Activated CD8-positive, alpha-beta memory T cell treated with anti-CD3 and anti-CD28 coated beads for 4 hours (primary cell): ENCODE measurements at places on chromosomes 5 and 9.

GRCh38 chr5:109479260-109479860 is 69.6 kb upstream of the PJA2 start:
- no peak for DNase-seq

- no peak for DNase-seq
These were observed 30.5 kb downstream of the ZNF618 start for GRCh38 chr9:113906411-113907110.

GRCh38 chr5:152046361-152046760 is 121.7 kb upstream of the GLRA1 start:
- no peak for DNase-seq

DNA sequence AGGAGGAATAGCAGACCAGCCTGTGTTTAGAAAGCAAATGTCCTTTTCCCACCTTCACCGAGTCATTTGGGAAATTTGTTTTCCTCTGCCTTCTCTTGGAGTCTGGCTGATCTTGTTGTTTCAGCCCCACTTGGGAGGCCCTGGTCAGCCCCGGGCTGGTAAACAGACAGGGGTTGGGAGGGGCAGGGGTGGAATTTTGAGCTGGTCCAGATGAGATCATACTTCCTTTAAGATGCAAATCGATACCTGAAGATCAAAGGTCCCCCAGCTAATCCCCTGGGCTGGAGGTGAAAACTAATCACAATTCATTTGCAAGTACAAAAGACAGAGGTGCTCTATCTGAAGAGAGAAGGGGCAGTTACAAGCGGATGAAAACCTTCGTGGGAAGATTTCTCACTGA is 118.4 kb downstream of the PAPPA start:
- no peak for DNase-seq

DNA sequence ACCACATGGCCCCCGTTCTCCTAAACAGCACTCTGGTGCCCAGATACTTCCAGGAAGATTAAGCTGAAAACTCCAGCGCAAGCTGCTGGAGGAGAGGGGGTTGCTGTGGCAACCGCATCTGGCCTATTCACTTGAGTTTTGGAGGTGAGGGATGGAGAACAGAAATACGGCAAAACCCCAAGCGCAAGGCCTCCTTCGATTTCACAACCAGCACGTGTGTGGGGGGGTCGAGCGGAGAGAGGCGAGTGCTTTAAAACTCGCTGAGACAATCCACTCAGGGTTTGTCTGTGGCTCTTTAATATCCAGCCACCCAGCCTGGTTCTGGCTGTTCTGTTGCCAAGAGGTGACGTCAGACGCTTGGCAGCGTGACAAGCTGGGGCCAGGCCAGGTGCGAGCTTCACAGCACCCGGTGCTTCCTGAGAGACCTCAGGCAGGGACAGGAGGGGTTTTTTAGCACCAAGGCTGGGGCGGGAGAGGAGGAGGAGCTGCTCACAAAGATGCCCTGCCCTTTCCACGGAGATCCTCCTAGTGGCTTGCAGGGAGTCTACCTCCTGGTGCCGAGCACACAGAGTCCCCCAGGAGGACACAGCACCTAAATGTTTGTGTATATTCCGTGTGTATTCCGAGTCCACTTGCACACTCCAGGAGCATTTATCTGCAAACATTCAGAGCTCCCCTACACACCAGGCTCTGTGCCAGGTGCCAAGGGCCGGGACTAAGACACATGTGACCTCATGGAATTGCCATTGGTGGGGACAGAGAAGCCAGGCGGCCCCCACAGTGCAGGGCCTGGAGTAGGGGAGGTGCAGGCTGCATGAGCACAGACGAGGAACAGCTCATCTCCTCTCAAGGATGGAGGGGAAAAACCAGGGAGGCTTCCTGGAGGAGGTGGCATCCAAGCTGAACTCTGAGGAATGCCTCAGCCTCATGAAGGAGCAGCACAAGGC is 194.6 kb downstream of the OLFM1 start:
- DNase-seq = no peak

DNA sequence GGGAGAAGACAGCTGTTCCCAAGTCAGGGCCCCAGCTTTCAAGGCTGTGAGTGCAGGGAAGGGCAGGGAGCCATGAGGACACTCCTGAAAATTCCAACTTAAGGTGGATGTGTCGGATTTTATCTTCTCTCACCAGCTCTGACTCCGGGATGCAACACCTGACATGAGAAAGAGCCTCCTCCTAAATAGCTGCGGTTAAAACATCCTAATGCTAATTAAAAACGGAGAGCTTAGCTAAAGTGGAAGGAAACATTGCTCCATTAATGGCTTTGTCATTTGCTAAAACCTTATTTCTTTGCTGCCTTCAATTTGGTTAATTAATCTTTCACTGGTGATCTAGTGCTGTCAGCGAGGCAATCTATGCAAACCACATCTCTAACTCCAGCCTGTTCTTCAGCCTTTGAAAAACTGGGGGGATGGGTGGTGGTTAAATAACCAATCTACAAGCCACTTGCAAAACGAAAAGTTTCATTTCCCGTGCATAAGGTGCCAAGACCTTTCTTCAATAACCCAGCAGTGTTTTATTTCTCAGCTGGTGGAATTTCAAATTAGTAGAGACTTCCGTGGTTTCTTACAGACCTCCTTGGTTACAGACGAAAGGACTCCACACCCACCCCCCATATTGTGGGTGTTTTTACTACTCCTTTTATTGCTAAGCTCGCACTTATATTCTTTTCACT is 379.6 kb downstream of the MLLT3 start:
- no peak for DNase-seq

GRCh38 chr5:171899792-171900191 is 106.6 kb downstream of the FBXW11 start:
- no peak for DNase-seq

GRCh38 chr5:133459474-133460160 is 152.7 kb downstream of the FSTL4 start:
- DNase-seq = no peak

DNA sequence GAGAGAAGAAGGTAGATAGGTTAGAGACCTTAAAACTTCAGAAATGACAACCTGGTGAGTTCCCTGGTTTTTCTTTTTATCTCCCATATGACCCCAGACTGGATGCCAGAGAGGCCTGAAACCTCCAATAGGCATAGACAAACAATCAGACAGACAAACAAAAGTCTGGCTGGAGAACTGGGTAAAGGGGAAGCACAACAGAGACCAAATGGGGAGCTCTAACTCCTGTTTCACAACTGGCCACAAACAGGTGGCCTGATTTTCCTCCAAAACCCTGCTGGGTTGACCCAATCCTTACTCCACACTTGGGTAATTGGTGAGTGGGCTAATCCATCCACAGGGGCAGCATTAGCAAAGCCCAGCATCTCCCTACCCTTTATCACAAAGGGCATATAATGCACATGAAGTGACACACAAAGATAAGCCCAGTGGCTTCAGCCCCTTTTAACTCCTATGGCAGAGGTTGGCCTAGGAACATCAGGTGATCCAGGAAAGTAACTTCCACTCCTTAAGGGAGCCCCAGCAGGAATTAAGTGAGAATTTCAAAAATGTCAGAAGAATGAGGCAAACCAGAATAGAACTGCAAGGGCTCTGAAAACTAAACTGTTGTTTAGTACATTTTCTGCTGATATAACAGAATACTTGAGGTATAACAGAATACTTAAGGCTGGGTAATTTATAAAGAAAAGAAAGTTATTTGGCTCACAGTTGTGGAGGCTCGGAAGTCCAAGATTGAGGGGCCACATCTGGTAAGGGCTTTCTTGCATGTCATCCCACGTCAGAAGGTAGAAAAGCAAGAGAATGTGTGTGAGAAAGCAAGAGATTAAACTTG is 60.9 kb upstream of the ROR2 start:
- DNase-seq = no peak

GRCh38 chr5:5423586-5423985 is 1.1 kb downstream of the ICE1 start:
- DNase-seq = no peak

GRCh38 chr5:176986280-176986679 is 20.3 kb downstream of the UIMC1 start:
- DNase-seq = no peak

- no peak for DNase-seq
These were observed 585.0 kb downstream of the KIF4B start for GRCh38 chr5:155598552-155598951.

GRCh38 chr9:105118636-105119035 is 125.8 kb upstream of the SLC44A1 start:
- no peak for DNase-seq

GRCh38 chr9:104882566-104882965 is 45.4 kb downstream of the ABCA1 start:
- no peak for DNase-seq

- DNase-seq = no peak
These were observed 434.7 kb upstream of the ZNF608 start for GRCh38 chr5:125181159-125181558.

GRCh38 chr9:129258124-129258822 is 80.2 kb upstream of the IER5L start:
- DNase-seq = peak; percentile 86

- DNase-seq = no peak
These were observed 60.5 kb downstream of the ACER2 start for GRCh38 chr9:19469271-19469670.

DNA sequence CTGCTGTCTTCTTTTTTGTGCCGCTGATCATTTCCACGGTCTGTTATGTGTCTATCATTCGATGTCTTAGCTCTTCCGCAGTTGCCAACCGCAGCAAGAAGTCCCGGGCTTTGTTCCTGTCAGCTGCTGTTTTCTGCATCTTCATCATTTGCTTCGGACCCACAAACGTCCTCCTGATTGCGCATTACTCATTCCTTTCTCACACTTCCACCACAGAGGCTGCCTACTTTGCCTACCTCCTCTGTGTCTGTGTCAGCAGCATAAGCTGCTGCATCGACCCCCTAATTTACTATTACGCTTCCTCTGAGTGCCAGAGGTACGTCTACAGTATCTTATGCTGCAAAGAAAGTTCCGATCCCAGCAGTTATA is 17.1 kb downstream of the F2R start:
- peak; percentile 39 for DNase-seq

GRCh38 chr5:10488144-10488543 is 46.5 kb downstream of the ROPN1L start:
- DNase-seq = no peak

- no peak for DNase-seq
These were observed 1490.6 kb upstream of the CDH6 start for GRCh38 chr5:29702875-29703274.

DNA sequence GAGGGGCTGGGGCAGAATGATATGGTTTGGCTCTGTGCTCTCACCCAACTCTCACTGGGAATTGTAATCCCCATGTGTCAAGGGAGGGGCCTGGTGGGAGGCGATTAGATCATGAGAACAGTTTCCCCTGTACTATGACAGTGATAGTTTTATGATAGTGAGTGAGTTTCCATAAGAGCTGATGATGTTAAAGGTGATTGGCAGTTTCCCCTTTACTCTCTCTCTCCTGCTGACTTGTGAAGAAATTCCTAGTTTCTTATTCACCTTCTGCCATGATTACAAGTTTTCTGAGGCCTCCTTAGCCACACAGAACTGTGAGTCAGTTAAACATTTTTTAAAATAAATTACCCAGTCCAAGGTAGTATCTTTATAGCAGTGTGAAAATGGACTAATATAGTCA is 120.4 kb upstream of the CDH9 start:
- DNase-seq = no peak

DNA sequence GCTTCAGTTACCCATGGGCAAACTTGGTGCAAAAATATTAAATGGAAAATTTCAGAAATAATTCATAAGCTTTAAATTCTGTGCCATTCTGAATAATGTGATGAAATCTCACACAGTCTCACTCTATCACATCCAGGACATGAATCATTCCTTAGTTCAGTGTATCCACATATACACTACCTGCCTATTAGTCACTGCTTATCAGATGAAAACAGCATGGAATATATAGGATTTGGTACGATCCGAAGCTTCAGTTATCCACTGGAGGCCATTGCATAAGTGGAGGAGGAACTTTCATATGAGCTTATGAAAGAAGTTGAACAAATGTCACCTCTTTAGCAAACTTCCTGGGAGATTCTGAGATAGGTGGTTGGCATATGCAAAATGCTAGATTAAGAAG is 64.2 kb downstream of the GAPVD1 start:
- DNase-seq = no peak

- no peak for DNase-seq
These were observed 347.1 kb downstream of the EBF1 start for GRCh38 chr5:158752656-158752973.

DNA sequence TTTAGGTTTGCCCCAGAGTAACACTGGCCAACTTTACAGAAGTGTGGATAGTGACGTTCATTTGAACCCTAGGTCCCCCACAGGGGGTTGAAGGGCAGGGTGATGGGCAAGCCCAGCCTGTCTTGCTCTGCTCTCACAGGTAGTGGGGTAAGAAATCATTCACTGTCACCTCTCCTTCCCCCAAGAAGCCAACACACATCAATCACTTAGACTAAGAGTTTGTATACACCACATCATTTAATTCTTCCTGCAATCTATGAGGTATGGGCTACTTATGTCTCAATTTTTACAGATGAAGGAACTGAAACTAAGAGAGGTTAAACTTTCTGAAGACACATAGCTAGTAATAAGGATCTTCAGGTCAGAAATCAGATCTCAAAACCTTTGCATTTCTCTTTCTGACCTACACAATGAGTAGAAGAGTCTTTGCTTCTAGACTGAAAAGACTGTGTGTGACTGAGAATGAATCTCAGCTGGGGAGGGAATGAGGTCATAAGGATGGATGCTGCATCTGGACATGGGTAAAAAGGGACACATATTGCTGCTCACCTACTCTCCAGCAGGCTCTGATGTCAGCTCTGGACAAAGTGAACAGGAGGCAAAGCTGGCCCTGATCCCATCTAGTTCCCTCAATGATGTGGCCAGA is 81.0 kb upstream of the EQTN start:
- no peak for DNase-seq

DNA sequence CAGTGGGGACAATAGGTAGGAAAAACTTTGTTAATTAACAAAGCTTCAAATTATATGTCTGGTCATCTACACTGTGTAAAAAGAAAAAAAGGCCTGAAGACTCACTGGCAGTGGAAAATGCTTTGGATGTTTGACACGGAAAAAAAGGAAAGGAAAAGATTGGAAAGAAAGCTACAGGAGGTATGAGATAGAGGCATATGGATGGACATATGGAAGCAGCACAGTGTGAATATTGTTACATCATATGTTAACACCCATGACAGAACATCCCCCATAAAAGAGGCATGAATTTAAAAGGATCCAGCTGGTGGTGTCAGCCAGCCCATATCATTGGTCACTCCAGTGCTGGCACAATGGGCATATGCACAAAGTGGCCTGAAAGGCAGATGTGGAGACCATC is 19.0 kb upstream of the ADAMTS19 start:
- DNase-seq = no peak
